ENCODE measurements at places on chromosomes 6 and 20.

DNA sequence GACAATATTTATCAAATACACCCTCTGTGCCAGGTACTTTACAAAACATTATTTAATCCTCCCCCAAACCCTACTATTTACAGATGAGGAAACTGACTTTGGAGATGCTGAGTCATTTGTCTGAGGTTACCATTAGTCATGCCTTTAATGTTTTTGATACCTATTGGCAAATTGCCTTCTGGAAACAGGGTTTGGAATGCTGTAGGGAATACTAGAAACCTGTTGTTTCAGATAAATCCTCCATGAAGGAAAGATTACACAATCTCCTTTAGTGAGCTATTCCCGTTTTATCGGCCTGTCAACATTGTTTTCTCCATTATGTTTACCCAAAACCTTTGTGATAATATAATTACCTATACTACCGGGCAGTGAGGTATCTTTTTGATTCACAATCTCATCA lies 93.6 kb upstream of the ADGRF1 start:
- no peak for DNase-seq

DNA sequence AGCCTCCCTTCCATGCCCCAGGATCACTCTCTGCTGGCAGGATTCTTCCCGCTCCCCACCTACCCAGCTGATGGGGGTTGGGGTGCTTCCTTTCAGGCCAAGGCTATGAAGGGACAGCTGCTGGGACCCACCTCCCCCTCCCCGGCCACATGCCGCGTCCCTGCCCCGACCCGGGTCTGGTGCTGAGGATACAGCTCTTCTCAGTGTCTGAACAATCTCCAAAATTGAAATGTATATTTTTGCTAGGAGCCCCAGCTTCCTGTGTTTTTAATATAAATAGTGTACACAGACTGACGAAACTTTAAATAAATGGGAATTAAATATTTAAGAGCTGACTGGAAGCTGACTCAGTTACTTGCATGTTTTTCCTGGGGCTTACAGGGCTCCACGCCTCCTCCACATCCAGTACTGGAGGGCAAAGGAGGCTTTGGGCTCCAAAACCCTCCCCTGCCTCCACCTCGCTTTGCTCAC lies 24.3 kb upstream of the FANCE start:
- no peak for DNase-seq

DNA sequence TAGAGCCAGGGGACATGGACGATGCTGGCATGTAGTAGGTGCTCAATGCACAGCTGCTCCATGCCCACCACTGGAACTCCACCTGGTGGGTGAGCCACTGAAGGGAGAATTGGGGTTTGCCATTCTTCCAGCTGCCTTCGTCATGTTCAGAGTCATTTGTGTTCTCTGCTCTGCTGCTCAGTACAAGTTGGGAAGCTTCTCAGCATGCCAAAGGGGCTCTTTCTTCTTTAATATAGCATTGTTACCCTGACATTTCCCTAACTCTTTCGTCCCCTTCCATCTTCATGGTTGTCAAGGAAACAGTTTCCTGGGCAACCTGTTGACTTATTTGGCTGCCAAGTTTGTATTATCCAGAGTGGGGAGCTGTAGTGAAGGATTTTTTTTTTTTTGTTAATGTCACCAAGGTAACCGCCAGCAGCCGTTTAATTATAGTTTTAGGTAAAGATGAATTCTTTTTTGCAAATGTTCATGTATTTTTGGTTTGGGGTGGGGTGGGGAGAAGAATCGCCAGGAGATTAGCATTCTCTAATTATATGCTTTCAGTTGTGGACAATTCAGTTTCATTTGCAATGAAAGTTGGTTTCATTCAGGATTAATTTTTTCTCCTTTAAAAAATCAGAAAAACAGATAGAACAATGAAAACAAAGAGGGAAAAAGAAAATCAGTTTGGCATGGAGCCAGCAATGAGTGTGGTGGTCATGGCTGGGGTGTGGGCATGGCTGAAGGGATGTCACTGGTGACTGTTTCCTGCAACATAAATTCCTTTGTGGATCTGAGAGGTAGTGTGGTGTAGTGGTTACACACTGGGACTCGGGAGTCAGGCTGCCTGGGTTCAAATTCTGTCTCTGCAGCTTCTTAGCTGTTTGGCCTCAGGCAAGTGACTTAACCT lies 73.0 kb upstream of the KCNG1 start:
- DNase-seq: no peak

DNA sequence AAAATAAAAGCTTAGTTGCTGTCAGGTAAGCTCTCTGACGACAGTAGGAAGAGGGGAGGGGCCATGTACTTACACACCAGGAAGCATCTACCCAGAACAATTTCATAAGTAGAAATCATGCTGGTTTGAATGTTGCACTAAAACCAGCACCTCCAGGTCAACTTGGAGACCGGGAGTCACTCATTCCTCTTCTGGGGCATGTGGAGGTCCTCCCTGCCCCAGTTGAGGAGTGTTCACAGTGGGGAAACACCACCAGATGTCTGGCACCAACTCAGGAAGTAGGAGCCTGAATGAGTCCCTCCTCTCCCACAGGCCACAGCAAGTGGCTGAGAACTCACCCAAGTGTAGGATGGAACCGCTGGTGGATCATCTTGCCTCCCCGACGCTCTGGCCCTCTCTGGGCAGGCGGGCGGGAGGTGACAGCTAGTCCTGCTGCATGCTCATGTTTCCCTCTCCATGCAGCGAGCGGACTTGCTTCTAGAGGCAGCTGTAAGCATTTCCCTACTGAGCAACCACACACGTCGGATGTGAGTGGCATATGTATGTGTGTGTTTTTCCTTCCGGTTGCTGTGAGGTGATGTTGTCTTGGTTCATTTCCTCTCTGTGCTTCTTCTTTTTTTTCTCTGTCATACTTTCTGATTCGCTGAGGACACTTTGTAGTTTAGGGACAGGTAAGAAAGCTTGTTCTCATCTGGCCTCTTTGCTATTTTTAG lies 149.5 kb upstream of the NEDD9 start:
- DNase-seq: peak; percentile 46

- no peak for DNase-seq
Measured at GRCh38 chr6:144317736-144318135, 32.6 kb downstream of the UTRN start.

GRCh38 chr6:159935633-159936032 lies 33.2 kb upstream of the IGF2R start:
- no peak for DNase-seq

DNA sequence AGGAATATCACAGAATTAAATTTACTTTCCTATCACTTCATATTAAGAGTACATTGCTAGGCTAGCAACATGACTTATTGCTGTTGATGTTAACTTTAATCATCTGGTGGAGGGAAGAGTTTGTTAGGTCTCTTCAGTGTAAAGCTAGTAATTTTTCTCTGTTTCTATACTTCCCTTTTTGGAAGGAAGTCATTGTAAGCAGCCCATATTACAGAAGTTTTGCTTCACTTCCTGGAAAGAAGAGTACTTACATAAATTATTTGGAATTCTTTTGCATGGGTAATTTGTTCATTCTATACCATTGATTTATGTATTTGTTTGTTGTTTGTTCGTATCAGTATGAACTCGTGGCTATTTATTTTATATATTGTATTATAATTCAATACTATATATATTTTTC lies 405.2 kb downstream of the RFPL4B start:
- no peak for DNase-seq

DNA sequence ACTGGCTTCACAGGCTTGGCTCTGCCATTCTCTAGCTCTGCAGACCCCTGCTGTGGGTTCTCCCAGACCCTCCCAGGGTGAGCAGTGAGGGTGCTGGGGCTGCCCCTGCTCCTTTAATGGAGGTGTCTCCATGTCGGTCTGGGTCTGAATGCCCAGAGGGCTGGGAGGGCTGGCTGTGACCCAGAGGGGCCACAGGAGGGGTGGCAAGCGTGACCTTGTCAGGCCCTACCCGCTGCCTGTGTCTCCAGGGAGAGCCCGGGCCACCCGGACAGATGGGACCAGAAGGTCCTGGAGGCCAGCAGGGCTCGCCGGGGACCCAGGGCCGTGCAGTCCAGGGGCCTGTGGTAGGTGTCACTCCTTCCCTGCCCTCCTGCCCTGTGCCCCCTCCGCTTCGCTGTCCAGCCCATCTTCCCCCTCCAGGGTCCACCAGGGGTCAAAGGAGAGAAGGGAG lies 32.1 kb downstream of the COL20A1 start:
- DNase-seq: no peak

DNA sequence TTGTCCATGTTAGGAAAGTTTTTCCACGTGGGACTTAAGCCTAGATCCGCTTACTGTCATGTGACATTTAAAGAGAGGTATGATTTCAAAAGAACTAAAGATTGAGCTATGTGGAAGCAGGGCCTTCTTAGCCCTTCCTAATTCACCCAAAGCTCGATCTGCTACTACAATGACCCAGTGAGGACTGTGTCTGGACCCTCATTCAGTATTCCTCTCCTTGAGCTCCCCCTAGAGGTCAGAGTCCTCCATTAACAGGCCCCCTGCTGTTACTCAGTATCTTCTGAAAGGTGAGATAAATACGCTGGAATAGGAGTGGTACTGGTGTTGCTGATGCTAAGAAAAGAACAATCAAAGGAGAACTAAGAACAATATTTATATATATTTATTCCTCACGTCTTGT lies 414.0 kb downstream of the GJA1 start:
- no peak for DNase-seq

DNA sequence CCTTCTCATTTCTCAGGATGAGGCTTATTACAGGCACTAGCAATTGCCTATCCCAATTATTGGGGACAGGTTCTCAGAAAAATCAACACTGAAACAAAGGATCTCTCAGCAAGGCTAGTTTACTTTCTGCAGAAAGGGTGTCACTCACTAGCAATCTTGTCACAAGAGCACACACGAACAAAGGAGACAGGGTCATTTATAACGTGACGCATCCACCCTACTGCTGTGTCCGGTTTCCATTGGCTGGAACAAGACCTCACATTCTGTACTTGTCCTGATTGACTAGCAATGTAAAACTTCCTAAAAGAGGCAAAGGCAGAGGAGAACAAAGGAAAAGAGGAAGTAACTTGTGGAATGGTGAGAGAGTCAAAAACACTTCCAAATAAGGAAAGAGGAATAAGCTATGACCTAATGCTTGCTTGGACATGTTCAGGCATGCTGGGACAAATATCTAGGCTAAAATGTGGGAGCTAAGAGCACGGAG lies 160.2 kb upstream of the STXBP5 start:
- no peak for DNase-seq

DNA sequence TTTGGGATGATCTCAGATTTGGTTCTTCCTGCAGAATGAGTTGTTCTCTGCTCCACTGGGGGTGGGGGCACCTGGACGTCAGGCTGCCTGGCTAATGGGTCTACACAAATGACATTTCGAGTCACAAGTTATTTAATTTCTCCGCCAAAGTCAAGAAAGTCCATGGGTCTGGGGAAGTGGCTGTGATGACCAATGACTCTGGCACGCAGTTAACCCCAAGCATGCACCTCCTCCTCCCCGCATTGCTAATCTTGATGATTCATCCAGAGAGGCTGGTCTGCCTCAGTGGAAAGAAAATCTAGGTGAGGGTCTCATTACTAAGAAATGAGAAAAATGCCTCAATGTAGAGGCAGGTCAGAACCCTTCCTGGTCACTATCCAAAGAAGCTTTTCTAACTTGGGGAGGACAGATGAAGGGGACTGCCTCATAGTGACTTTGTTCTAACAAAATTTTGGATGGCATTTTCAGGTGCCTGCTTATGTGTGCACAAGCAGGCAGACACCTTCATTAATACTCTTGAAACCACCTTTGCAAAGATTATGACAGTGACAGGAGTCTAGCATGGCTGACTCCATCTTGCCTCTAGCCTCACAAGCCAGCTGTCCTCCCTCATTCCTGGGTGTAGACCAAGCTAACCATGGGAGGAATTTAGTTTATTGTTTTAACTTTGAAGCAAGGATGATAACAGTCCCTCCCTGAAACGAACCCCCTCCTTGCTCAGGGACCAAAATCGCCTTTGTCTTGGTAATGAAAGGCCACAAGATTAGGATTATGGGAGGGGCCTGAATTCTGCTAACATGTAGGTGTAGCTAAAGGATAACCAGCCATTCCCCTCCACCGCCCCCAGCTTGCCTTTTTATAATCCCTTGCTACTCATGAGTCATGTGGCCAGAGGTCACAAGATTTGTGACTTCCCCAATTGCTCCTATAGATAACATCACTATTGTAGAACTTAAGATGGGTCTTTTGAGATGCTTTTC lies 98.6 kb upstream of the MRPS10 start:
- DNase-seq: no peak

DNA sequence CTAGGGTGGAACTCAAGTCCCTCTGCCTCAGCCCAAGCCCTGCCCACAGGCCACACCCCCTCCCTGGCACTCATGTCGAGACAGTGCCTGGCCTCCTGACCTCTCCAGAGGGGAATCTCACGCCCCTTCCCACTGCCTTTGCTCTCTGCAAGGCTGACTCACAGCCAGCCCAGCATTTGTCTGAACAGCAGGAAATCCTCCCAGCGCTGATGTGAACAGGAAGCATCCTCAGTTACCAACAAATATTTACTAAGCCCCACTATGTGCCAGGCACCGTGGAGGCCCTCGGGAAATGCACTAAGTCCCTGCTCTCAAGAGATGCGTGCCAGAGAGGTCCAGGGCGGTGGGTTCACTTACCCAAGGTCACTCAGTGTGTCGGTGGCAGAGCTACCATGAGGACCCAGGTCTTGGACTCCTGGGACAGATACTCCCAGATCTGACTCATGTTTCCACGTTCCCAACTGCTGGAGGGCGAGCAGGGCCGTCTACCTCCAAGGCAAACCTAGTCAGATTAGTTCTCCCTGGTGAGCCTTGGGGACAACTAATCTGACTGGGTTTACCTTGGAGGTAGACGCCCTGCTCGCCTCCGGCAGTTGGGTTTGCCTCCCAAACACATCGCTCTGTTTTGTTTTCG lies 7.8 kb downstream of the ADA start:
- no peak for DNase-seq

DNA sequence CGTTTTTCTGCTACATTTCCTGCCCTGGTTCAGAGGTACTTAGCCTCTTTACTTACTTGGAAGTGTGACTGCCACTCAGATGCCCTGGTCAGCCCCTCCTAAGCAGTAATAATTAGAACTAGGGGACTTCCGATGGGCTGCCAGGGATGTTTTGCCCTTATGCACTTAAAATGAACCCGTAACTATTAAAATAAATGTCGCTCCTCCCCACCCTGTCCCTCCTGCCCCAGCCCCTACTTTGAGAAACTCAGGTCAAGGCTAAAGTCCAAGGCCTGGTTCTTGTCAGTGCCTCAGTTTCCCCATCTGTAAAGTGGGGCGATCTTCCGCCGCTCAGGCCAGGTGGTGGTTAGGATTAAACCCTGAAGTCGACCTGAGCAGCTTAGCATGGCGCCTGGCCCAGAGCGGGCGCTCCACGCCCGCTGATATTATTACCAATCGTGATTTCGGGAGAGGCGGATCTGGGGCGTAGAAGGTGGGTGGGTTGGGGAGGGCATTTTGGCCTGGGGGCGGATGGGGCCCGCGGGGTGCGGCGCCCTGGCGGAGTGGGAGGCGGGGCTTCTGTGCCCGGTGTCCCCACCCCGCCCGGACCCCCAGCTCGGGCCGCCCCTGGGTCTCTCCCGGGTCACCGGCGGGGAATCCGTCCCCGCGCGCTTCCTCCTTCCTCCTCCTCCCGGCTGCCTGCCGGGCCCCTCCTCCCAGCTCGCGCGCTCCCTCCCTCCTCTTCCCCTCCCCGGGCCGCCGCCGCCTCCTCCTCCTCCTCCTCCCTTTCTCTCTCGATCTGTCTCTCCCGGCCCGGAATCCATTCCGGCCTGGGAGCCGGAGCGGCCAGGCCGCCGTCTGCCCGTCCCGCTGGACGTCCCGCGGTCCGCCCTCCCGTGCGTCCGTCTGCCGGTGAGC lies at the start of gene SRC:
Gene SRC, plus strand, starts transcription at position 802 of the 897 bp plus-strand sequence. CDS start 38,014 bp downstream, outside the sequence.
- DNase-seq: no peak
